NCI-H774 (cell line): ENCODE measurements at places on chromosomes 1 and 21.

GRCh38 chr1:5225707-5226704 is 571.6 kb downstream of the AJAP1 start:
- DNase-seq, result no peak

DNA sequence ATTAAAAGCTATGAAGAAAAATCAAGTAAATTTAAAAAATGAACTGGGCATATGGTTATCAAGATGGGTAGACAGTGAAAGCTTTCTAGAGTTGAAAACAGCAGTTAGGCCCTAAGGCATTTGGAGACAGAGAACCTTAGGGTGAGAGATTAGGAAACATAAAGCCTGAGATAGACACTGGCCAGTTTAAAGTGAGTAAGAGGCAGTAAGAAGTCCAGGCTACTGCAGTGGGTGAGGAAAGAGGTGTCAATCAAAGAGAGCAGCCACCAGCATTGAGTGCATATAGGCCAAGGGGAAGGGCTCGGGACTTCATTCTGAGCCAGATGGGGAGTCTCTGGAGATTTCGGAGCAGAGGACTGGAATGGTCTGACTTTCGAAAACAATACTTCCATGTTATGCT is 1360.5 kb upstream of the ADGRL4 start:
- DNase-seq, result no peak

DNA sequence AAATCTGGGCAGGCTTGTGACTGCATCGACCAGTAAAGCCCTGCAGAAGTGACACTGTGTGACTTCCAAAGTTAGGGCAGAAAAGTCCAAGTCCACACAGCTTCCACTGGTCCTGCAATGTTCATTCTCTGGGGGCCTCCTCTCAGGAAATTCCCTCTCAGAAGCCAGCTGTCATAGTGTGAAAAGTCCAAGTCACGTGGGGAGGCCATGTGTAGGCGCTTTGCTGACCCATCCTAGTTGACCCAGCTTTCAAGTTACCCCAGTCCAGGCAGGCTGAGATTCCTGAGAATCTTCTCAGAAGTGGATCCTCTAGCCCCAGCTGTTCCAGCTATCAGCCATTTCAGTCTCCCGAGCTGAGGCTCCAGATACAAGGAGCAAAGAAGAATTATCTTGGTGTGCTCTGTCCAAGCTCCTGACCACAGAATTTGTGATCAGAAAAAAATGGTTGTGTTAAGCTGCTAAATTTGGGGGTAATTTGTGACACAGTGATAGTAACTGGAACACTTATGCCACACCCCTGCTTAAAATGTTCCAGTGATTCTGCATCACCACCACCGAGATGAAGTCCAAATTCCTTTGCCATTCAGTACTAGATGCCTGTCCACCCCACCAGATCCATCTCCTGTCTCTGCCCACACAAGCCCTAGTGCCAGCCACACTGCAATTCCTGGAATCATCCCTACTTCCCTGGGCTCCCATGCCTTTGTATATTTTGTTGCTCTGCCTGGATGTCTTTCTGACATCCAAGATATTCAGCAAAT is 2.5 kb upstream of the STUM start:
- DNase-seq, result no peak

- no peak for DNase-seq
These were observed 42.6 kb upstream of the RALGPS2 start for GRCh38 chr1:178682429-178682828.

GRCh38 chr1:160326418-160326817 is 16.6 kb downstream of the COPA start:
- no peak for DNase-seq

- DNase-seq, result no peak
These were observed 141.4 kb upstream of the CXADR start for GRCh38 chr21:17371450-17371849.

DNA sequence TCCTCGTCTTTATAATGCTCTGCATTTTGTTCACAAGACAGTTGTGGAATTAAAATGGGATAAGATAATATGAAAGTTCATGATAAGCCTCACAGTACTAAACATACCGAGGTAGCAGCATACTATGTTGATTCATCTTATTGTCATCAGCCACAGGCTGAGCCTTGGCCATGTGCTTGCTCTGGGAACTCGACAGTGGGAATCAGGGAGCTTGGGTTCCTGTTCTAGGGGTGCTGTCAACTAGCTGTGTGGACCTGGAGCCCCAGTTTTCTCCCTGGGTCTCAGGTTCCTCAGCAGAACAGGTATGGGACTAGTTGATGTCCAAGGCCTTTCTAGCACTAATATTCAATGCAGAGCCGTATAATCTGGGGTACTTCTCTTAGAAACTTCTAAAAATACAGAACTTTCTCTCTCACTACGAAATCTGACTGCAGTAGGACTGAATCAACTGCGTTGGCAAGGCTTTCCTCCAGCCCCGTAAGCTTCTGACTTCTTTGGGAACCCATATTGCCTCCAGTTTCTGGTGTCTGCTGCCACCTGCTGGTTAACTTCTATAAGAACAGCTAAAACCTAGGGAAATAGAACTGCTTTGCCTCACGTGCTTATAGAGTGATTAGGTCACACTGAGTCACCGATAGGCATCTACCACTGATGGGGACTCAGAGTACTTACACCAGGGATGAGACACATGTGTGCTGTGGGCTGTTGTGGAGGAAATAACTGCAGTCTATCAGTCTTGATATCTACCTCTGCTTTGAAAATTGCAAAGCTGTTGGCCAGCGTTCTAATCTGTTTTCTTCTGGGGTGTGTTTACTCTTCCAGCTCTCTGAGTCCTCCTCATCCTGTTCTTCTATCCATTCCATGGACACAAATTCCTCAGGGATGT is 110.9 kb downstream of the RGL1 start:
- DNase-seq, result peak; percentile 81

DNA sequence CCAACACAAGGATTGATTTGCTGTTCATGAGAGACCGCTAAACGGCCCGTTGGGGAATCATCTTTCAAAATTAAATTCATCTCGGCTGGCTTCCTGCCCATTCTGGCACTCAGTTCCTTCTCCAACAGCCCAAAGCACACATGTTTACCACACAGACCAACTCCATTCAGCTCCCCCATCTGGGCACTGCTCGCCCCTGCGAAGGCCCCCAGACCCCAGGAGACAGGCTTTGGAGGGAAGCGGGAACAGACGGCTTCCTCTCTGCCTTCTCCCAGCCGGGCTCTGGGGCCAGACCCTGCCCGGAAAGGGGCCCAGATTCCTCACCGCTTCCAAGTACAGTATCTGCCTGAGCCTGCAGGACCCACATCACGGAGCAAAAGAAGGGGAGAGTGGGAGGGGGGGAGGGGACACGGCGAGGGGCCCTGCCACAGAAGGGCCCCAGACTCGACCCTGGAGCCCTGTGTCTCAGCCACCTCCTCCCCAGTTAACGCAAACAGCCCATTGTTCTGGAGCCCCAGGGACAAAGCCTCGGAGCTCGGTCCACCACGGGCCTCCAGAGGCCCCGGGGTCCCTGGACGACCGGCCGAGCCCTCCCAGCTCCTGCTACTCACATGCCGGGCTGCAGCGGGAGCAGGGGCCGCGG is 660 bp downstream of the MEGF6 start:
- no peak for DNase-seq

- no peak for DNase-seq
These were observed 61.4 kb downstream of the KAZN start for GRCh38 chr1:14659913-14660312.

GRCh38 chr1:172928412-172928811 is 122.3 kb downstream of the TNFSF18 start:
- no peak for DNase-seq

DNA sequence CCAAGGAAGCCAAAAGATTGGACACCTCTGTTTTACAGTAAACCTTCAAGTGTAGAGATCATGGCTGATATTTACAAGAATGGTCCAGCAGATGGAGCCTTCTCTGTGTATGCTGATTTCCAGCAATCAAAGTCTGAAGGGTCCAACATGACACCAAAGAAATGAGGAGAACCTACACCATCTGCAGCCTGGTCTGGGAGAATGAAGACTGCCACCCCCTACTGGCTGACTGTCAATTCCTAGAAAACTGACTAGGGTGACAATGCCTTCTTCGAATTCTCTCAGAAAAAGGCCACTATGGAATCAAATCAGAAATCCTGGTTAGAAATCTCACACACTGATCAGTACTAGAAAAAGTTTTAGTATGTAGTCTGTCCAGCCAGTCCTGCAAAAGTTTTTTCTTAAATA is 83.3 kb downstream of the CDC42BPA start:
- DNase-seq, result no peak

- no peak for DNase-seq
These were observed 54.7 kb downstream of the VPS13D start for GRCh38 chr1:12284486-12284885.

- no peak for DNase-seq
These were observed 121.1 kb upstream of the RAVER2 start for GRCh38 chr1:64623750-64624191.

DNA sequence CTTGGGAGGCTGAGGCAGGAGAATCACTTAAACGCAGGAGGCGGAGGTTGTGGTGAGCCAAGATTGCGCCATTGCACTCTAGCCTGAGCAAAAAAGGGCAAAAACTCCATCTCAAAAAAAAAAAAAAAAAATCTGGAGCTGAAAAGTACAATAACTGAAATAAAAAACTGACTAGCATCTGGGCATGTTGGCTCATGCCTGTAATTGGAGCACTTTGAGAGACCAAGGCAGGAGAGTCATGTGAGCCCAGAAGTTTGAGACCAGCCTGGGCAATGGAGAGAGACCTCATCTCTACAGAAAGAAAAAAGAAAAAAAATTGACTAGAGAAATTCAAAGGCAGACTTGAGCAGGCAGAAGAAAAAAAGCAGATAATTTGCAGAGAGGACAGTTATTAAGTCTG is 18.1 kb downstream of the CLDN19 start:
- no peak for DNase-seq

DNA sequence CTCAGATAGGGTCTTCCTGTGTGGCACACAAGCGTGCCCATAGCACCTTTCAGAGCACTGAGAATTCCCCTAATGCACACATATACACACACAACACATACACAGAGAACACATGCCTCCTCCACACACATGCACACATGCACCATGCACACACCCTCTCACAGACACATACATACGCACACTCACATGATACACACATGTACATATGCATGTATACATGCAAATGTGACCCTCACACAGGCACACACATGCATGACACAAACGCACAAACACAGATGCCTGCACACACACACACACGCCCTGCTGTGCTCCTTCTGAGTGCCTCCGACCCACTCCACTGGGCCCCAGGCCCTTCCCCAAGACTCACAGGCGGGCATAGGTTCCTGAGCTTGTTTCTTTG is 251.0 kb downstream of the PTPRU start:
- DNase-seq, result no peak

DNA sequence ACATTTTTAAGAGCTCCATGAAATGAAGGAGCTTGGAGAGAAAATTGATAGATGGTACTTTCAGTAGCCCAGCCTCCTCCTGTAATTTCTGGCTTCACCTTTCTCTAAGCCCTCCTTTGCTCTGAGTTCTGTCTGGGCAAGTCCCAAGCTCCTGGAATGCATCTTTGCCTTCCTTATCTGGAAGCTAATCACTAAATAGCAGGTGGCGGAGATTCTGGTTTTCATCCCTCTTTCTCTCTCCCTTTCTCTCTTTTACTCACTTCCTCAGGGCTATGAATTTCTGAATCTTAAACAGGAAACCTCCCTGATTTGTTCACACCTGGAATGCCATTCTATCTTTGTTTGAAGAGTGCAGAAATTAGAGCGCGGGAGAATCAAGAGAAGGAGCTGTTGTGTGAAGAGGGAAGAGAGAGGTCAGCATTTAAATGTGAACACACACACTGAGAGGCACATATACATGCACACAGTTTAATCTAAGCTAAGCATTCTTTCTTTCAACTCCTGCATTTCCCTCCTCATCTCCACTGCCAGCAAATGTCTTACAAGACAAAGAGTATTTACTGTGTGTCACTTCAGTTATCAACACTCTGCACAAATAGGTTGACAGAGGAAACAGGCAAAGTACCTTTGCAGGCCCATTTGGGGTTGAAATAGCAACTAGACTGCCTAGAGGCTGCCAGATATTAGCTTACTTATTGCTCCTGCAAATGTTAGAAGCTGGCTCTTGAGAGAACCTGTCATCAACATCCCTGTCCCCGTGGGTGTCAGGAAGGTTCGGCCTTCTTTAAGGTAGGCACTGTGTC is 199.4 kb upstream of the CAMK1G start:
- DNase-seq, result no peak
